DMS79 treated with DMSO at 0.1 percent for 48 hours (cell line): ENCODE measurements at places on chromosomes 3 and 15.

DNA sequence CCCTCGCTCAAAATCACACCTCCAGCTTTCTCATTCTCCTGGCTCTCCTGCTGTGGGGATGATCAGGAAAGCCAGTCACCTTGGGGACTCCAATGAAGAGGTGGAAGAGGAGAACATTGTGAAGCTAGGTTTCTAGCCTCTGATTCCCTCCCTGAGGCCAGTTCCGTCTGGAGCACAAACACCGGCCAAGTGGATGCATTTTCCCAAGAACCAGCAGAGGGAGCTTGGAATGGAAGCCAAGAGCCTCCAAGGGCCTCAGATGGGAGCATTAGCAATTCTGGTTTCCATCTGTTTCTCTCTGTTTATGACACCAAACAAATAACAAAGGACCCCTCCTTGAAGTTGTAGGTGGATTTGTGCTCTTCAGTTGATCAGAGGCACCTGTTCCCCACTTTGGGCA, 40.6 kb upstream of the NMNAT3 start:
- DNase-seq, result no peak

DNA sequence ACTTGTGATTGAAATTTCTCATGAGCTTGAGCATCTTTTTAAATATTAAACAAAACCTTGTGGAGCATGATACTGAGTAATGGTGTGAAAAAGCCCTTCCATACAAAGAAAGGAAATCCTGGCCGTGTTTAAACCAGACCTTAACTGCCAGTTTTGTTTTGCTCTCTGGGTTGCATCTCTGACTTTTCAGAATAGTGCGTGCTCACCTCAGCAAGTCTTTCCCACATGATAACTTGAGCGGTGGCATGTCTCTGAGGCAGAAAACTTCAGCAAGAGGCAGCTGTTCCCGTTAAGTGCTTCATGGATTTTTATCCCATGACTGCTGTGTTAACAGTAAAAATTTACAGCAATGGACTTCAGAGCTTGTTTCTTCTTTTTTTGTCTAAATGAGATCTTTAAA, 393.3 kb downstream of the FEZF2 start:
- DNase-seq, result no peak

- DNase-seq, result no peak
Observed at GRCh38 chr3:196198771-196199753, 12.1 kb downstream of the ZDHHC19 start.

DNA sequence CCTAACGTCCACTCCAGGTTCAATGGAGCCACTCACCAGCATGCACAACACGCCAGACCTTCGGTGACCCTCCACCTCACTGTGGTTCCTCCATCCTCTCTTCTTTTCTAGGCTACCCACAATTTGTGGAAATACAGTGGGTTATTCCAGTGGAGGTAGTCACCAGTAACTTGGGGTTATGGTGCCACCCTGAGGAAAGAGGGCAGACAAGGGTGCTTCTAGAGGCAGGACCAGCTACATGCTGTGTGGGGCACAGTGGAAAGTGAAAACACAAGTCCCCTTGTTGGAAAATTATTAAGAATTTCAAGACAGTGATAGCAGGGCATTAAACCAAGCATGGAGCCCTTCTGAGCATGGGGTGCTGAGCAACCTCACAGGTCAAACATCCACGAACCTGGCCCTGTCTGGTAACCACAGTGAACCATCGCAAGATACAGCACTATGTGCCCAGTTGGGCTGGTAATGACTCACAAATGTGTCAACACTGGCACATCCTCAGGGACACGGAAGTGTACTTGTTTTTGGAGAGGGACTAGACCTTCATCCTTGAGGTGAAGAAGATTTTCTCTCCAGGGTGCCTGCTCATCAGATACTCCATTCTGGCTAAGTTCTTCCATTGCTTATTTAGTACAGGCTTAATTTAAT, 166.7 kb downstream of the STT3B start:
- no peak for DNase-seq

- DNase-seq, result peak; percentile 32
Observed at GRCh38 chr3:33644582-33644981, 73.5 kb downstream of the CLASP2 start.

DNA sequence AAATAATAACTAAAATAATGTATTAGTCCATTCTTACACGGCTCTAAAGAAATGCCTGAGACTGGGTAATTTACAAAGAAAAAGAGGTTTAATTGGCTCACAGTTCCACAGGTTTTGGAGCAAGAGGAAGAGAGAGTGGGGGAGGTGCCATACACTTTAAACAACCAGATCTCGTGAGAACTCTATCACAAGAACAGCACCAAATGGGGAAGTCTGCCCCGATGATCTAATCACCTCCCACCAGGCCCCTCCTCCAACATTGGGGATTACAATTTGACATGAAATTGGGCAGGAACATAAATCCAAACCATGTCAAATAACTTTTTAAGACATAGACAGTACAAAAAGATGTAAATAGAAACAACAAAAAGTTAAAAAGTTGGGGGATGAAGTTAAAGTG, 63.2 kb downstream of the ILDR1 start:
- no peak for DNase-seq

- no peak for DNase-seq
Observed at GRCh38 chr3:184016169-184016570, 1.5 kb downstream of the ABCC5 start.

- DNase-seq, result no peak
Observed at GRCh38 chr3:122619040-122619439, 41.6 kb downstream of the PARP15 start.

- peak; percentile 80 for DNase-seq
Observed at GRCh38 chr3:188185717-188186251, 31.8 kb downstream of the LPP start.

DNA sequence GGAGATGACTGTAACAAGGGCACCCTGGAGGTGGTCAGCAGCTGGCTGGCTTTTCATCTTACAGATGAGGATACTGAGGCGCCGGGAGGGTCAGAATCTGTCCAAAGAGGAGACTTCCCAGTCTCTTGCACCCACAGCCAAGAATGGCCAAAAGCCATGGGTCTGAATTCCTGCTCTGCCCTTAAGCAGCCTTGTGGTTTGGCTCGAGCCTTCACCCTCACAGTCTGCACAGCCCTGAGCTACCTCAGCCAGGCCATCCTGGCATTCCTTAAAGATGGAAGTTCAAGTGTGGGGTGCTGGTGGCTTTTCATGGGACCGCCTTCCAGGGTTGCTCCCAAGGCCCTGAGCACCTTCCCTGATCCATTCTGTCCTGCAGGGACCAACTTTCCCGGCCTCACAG, 59.2 kb downstream of the CACNA2D2 start:
- no peak for DNase-seq

GRCh38 chr3:16343101-16343500, 78.1 kb downstream of the OXNAD1 start:
- DNase-seq, result no peak

DNA sequence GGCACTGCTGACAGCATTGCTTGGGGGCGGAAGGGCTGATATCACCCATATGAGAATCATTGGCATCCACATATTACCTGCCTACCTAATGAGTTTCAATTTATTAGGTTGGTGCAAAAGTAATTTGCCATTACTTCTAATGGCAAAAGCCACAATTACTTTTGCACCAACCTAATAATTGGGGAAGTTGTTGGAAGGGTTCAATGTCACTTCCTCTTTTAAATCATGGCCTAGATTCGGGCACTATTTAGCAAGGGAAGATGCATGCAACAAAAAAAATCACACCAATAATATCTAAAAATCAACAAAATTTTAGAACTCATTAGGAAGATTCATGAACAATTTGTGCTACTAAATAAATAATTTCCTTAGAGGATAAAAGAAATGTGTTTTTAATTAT, 56.0 kb upstream of the AGTR1 start:
- no peak for DNase-seq

DNA sequence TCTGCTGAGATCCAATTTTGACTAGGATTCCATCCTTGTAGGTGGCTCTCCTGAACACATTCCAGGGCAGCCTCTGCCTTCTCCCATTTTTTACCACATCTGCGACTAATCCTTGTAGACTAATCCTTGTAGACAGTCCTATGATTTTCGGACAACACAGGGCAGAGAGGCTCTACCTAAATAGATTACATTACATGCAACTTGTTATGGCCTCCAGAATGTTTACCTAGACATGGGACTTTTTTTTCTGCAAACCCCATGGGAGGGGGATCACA, 239.3 kb upstream of the WNT5A start:
- DNase-seq, result no peak

- DNase-seq, result peak; percentile 54
Observed at GRCh38 chr3:53114011-53114400, 16.2 kb downstream of the RFT1 start.

- no peak for DNase-seq
Observed at GRCh38 chr3:4977853-4978203, 1.4 kb upstream of the BHLHE40 start.

DNA sequence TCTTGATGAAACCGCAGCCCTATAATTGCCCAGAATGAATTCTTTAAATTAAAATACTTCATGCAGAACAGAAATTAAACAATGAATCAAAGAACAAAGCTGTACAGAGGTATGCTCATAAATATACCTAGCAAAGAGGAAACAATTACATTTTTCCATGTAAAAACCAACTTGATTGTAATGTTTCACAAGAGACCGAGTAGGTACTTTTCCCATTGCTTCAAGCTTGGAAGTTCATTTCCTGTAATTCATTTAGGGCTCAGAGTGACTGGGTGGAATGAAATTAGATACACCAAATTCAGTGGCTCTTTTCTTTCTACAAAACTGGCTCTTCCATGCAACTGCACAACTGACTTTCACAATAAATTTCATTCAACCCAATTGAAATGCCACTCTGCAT, 51.4 kb downstream of the FHIT start:
- DNase-seq, result no peak
